ENCODE measurements at places on chromosomes 5 and 9.

DNA sequence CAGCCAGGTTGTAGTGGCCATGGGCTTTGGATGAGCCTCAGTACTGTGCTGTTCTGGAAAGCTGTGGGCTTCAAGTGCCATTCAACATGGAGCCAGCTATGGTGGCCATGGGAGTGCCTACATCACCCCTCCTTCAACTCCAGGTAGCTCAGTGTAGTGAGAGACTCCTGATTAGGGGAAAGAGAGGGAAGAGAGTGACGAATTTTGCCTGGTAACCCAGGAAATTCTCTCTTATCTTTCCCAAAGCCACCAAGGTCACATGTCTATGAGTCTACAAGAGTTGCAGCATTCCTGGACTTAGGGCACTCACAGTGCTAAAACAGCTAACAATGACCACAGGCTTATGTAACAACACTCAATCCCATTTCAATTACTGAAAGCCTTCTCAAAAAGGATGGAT lies 81.7 kb upstream of the SPTLC1 start:
- no peak for DNase-seq

GRCh38 chr5:159581502-159582249 lies 251.4 kb upstream of the IL12B start:
- DNase-seq = no peak

- no peak for DNase-seq
Observed at GRCh38 chr5:169626779-169627178, 10.3 kb upstream of the DOCK2 start.

DNA sequence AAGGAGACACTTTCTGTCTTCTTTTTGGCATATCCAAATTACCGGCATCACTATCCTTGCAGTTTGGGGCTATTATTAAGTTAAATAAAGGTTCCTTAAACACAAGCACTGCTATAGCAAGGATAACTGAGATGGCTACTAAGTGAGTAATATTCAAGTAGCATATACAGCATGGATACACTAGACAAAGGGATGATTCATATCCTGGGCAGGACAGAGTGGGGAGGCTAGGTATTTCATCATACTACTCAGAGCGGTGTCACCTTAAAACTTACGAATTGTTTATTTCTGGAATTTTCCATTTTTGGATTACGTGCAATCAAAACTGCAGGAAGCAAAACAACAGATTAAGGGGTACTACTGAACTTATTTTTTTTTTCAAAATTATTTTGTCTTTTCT lies 54.1 kb downstream of the FER start:
- DNase-seq = no peak

GRCh38 chr9:103819936-103820335 lies 274.2 kb upstream of the SMC2 start:
- DNase-seq = no peak

GRCh38 chr5:23389291-23390101 lies 117.9 kb upstream of the PRDM9 start:
- DNase-seq = no peak

All from activated effector memory CD4-positive, alpha-beta T cell treated with Interleukin-2 at 50 U/mL for 16 hours (primary cell).